ENCODE measurements at places on chromosomes 12 and 14.

- DNase-seq = no peak
These were observed 218.4 kb downstream of the BCAT1 start for GRCh38 chr12:24730489-24730896.

DNA sequence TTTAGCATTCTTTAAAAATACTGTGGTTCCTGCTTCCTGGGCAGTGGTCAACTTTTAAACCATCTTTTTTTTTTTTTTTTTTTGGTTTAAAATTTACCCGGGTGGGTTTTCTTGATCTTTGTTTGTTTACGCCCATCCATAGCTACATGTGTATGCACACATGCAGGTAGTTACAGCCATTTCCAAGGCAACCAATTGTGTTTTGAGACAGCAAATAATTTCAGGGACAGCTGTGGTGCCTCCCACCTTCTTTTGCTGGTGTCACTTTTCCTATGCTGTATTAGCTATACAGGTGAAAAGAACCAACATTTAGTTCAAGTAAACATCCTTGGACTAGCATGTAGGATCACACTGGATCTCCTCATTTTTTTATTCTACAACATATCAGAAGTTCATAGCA lies 52.0 kb upstream of the PSMA6 start:
- DNase-seq = no peak

DNA sequence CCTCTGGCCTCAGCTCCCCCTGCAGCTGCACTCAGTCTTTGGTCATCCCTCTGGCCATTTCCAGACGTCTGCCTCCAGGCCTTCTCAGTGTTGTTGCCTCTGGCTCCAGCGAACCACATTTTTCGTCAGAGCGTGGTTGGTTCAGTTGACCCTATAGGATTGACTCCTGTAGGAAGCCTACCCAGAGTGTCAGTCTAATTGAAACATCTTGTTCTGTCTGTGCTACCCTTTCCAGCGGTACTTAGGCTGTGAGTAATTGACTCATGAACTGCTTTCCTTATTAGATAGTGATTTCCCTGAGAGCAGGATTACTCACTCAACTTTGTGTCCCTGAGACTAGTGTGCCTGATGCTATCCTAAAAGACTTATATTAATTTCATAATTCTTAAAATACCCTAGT lies 373.2 kb downstream of the ATP23 start:
- no peak for DNase-seq

GRCh38 chr14:54209511-54210250 lies 187.1 kb upstream of the CDKN3 start:
- no peak for DNase-seq

- DNase-seq = no peak
These were observed 805 bp downstream of the MYH7 start for GRCh38 chr14:23434488-23435222.

Data from D721Med (cell line).